Activated naive CD8-positive, alpha-beta T cell treated with anti-CD3 and anti-CD28 coated beads for 36 hours (primary cell): ENCODE measurements at places on chromosomes 2 and 18. TPM values are rescaled to one million over a fixed set of nuclear protein-coding genes. Genes with fewer than 3 reads are reported as not detected.

IL36G gene
- total RNA-seq, result not detected

HSBP1L1 gene
- total RNA-seq, result 11.2 TPM

DNA sequence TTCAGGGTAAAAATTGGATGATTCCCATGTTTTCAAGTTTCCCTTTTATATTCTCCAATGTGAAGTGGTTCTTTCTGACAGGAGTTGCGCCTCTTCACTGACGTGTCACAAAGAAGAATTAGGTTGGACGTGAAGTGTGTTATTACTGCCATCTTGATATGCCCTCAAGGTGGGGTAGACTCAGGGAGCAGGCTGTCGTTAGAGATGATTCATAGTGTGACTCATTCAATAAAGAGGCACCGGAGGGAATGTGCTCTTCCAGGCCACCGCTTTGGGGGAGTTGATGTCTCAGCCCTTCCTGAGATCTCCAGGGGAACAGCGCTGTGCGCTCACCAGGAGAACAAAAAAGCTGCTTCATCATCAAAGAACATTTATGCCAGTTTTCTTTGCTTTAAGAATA, 3.6 kb upstream of the DGKD start:
- peaks cover 8% of the 10 kb centered on the region for H3K36me3 ChIP-seq
- DNase-seq, result peak; percentile 44
- H3K4me1 ChIP-seq, result peaks cover 33% of the 10 kb centered on the region
- no peak overlapping the region for H3K4me3 ChIP-seq

DNA sequence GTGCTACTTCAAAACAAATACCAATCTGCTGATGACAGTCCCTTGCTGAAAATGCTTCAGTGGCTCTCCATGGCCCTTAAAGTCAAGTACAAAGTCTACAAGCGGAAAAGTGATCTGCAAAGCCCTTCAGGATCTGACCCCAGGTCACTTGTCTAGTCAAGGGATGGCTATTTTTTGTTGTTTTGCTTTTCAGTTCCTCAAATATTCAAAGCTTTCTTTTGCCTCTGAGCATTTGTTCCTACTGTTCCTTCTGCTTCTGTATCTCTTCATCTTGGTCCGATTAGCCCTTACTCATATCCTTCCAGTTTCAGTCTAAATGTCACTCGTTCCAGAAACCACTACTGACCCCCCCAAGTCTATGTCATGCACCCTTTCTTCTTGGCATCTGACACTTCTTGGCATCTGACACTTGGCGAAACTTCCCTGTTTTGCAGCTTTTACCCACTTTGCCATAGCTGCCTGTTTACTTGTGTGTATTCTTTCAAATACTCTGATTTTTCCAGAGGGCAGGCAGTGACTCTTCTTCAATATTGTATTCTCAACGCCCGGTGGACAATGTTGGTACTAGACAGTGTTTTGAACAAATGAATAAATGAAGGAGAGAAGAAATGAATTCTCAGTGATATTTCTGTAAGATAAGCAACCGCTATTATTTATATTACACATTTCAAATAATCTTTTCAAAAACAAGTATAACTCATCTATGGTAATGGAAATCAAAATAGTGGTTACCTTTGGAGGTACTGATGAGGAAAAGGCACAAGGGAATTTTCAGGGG, 175.9 kb upstream of the FN1 start:
- H3K27ac ChIP-seq, result no peak overlapping the region
- H3K27me3 ChIP-seq, result no peaks in the 10 kb centered on the region
- H3K4me1 ChIP-seq, result no peaks in the 10 kb centered on the region
- H3K4me3 ChIP-seq, result no peak overlapping the region
- DNase-seq, result no peak

- no peaks in the 10 kb centered on the region for H3K4me1 ChIP-seq
- H3K27ac ChIP-seq, result no peak overlapping the region
- no peak for DNase-seq
- no peak overlapping the region for H3K4me3 ChIP-seq
- no peaks in the 10 kb centered on the region for H3K36me3 ChIP-seq
- peaks cover 5% of the 10 kb centered on the region for H3K27me3 ChIP-seq
These were observed 44.1 kb downstream of the EVA1A start for GRCh38 chr2:75516378-75517360.

- no peak for DNase-seq
- H3K4me3 ChIP-seq, result no peak overlapping the region
- H3K4me1 ChIP-seq, result no peaks in the 10 kb centered on the region
- H3K27ac ChIP-seq, result no peak overlapping the region
- no peaks in the 10 kb centered on the region for H3K36me3 ChIP-seq
These were observed 261.3 kb upstream of the NCKAP5 start for GRCh38 chr2:133829450-133830020.

- H3K36me3 ChIP-seq, result no peaks in the 10 kb centered on the region
- no peak overlapping the region for H3K27ac ChIP-seq
- no peaks in the 10 kb centered on the region for H3K4me1 ChIP-seq
- DNase-seq, result no peak
These were observed 145.6 kb downstream of the PDE1A start for GRCh38 chr2:182281276-182281675.

DNA sequence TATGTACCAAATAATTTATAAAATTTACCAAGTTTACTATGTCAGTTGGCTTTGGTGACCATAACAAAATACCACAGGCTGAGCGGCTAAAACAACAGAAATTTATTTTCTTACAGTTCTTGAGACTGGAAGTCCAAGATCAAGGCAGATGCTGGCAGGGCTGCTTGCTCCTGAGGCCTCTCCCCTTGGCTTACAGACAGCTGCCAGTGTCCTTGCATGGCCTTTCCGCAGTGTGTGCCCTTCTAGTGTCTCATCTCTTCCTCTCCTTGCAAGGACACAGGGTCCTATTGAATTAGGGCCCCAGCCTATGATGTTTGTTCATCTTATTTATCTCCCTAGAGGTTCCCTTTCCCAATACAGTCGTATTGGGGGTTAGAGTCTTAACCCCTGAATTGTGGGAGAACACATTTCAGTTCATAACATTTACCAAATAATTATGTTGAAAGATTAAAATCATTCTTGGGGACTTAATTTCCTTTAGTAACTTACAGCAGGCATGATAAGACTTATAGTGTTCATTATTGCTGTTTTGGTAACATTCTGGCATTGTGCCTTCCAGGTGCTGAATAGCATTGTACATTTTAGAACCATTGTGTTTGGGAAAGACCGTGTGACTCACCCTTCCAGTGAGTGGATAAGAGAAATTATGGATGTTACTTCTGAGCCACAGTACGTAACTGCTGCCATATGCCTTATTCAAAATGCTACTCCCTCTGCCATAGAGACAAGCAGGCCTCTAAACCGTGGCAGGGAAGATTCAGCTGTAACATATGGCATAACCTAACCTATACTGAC, 317.5 kb downstream of the TMX3 start:
- H3K27ac ChIP-seq, result no peak overlapping the region
- no peaks in the 10 kb centered on the region for H3K36me3 ChIP-seq
- H3K4me3 ChIP-seq, result no peak overlapping the region

GRCh38 chr2:67251741-67252140, 145.4 kb upstream of the ETAA1 start:
- no peak for DNase-seq
- no peaks in the 10 kb centered on the region for H3K36me3 ChIP-seq
- no peak overlapping the region for H3K27ac ChIP-seq
- H3K4me3 ChIP-seq, result no peak overlapping the region
